ENCODE measurements at places on chromosomes 11 and 22. TPM values are rescaled to one million over a fixed set of nuclear protein-coding genes. Genes with fewer than 3 reads are reported as not detected.

Gene OSBPL5
- total RNA-seq = 19.3 TPM

Gene RAB3IL1
- 9.4 TPM for total RNA-seq

Gene SLC1A2
- 1.6 TPM for total RNA-seq

Gene TREH
- total RNA-seq = 0.52 TPM

Gene HYLS1
- total RNA-seq = 5.2 TPM

Gene ADM2
- under 0.01 TPM for total RNA-seq

Gene MS4A2
- total RNA-seq = under 0.01 TPM

Measured in skeletal muscle tissue (tissue), 5 donors.